ENCODE measurements at places on chromosomes 7 and 10.

DNA sequence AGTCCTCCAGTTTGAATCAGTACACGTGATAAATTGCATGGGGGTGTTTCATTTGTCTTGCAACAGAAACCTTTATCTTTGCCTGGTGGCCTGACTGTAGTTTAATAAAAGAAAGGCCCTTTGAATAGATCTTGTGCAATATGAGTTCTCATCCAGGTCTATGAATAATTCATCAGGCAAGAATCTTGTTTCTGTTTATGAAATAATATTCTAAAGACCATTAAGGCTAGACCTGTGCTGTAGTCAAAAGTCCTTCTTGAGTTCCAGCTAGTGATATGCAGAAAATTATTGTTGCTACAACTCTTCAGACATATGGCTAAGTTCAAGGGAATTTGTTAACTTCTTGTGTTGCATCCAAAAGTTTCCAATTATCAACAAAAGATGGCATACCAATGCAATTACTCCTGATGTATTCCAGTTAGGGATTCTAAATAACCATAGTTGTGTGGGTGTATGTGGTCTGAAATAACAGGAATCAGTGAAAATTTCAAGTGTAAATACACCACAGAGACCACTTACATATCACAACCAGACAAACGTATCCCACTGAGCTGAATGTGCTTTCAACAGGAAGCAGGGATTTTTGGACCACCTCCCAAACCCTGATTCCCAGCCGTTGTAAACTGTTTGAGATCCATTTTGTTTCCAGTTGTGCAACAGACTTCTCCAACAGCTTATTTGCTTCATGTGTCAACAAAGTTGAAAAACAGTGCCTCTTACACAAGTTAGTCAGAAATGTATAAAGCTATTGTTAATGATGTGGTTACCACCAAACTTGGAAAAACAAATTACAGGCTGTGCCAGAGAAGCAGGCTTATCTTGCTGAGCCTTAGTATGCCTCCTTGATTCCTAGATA, 54.7 kb upstream of the BICC1 start:
- DNase-seq = no peak

DNA sequence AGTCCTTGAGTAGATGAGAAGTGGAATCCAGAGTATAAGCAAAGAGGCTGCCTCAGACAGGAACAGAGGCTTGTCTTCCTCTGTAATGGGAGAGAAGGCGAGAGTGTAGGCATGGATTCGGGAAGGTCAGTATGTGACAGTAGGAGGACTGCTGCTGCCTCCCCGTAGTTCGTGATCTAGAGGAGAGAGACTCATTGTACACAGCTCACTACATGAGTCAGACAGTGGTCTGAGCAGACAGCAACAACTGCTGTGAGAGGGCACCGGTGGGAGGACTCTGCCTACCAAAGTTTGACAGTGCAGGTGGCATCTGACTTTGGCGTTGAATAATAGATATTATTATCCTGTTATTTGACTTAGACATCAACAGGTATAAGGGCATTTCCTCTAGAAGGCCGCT, 319.4 kb downstream of the NRG3 start:
- DNase-seq = no peak

GRCh38 chr7:4833691-4834600, 27.9 kb downstream of the PAPOLB start:
- no peak for DNase-seq

DNA sequence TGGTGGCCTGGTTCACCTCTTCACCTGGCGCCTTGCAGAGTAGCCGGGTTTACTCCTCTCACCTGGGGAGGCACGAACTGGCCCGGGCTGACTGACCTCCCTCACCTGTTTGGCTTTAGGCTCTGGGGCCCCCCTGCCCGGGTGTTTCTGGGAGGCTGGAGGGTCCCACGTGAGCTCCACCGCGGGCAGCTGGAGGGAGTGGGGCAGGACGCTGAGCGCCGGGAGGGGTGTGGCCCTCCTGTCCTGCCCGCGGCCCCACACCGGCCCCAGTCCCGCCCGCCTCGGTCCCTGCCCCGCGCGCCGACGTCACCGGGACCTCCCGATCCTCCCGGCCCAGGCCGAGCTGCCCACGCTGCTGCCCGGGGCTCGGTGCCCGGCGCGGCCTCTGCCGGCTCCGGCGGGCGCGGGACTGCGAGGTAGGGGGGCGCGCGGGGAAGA, at the start of gene AMZ1:
TSS of gene AMZ1 (plus strand) at position 322 of the 438 bp plus-strand sequence. CDS start 12,250 bp downstream, outside the sequence.
- DNase-seq = no peak

DNA sequence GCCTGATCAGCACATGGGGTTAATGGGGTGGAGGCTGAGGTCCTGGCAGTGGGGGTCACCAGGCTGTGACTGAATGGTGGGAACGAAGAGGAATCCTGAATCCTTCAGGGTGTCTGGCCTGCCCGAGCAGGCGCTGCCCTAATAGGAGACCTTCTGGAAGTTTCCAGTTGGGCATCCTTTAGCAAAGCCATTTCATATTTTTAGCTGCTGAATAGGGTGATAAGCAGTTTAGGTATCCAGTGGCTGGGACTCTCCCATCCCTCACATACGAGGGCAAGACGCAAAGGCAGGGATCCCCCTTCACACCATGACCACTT, 159.3 kb downstream of the SH3PXD2A start:
- no peak for DNase-seq

- DNase-seq = no peak
These were observed 490 bp downstream of the KIN start for GRCh38 chr10:7787150-7787856.

DNA sequence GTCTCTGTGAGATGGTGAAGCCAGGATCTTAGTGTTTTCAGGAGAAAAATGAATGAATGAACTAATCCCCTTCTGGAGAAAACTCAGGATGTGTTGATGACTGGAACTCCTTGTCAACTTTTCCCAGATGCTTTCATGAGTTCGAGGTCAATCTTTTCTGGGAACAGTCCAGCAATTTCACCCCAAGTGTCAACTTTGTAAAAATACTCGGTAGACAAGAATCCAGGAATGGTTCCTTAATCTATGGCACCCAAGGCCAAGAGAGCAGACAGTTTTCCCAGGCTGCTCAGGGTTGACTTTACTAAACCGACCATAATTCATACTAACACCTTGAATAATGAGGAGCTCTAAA, 31.1 kb upstream of the LYZL1 start:
- no peak for DNase-seq

DNA sequence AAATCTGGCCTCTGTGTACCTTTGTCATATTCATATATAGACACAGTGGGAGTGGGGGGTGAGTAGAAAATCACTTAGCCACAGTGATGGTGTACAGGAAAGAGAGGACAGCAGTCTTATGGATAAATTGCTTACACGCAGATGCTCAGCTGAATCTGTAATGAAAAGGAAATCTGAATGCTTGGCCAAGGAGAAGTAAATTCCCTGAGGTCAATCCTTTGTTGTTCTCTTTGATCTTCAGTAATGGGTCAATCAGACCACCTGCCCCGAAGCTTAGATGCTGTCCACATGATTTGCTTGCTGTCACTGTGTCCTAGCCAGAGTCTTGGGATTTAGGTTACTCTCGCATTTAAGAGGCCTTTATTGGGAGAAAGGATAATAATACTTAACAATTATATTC, 18.4 kb upstream of the EPHB6 start:
- DNase-seq = no peak

- DNase-seq = no peak
These were observed 21.9 kb upstream of the ZNF212 start for GRCh38 chr7:149217570-149217969.

DNA sequence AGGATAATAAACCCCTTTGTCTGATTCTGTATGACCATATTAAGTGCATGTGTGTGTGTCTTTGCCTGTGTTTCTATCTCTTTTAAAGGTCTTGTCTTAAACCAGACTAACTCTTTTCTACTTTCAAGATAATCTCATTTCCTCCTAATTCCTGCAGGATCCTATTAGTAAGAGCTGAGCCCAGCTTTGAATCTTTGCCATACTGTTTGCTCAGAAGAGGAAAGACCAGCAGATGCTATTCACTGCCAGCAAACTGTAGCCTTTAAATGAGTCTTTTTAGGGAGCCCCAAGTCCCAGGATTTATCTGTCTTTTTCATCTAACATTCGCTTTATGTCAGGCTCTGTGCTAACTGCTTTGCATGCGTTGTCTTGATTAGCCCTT, 2.9 kb downstream of the GPR158 start:
- no peak for DNase-seq

DNA sequence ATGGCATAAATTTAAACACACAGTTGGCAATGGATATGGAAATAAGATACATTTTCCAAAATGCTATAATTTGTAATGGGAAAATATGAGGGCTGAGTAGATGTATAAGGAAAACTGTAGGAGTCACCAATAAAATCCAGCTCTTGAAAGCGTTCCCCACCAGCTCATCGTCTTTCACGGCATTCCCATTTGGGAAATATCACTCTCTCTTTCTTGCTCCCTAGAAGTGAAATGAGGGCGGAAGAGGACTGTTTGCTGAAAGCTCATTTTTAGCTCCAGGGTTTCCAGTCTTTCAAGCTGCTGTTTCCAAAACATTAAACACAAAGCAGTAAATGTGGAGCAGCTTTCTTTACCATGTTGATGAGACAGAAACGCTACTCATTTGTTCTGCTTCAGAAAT, 104.6 kb upstream of the SFMBT2 start:
- no peak for DNase-seq

- DNase-seq = no peak
These were observed 11.0 kb downstream of the ZNF862 start for GRCh38 chr7:149849174-149849573.

- DNase-seq = no peak
These were observed 99.8 kb downstream of the ATE1 start for GRCh38 chr10:121828045-121828444.

GRCh38 chr7:64640504-64640903, 25.4 kb upstream of the ZNF107 start:
- no peak for DNase-seq

DNA sequence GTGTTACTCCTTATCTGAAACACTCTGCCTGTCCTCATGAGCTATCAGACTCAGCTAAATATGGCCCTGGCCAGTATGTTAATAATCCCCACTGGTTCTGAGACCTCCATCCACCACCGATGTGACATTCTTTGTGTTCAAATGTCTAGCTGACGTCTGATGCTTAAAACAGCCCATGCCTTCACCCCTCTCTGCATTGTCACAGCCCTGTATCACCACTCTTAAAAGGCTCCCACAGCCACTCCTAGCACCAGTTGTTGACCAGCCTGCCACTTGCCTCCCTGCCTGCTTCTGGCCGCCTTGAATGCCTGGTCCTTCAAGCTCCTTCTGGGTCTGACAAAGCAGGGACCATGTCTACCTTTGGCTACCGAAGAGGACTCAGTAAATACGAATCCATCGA, at the start of gene LMOD2:
TSS of gene LMOD2 (plus strand) at position 253 of the 400 bp plus-strand sequence. CDS start at position 351, 98 bp downstream.
- no peak for DNase-seq

- DNase-seq = peak; percentile 10
These were observed 175.1 kb downstream of the SEPTIN7 start for GRCh38 chr7:35975851-35976454.

DNA sequence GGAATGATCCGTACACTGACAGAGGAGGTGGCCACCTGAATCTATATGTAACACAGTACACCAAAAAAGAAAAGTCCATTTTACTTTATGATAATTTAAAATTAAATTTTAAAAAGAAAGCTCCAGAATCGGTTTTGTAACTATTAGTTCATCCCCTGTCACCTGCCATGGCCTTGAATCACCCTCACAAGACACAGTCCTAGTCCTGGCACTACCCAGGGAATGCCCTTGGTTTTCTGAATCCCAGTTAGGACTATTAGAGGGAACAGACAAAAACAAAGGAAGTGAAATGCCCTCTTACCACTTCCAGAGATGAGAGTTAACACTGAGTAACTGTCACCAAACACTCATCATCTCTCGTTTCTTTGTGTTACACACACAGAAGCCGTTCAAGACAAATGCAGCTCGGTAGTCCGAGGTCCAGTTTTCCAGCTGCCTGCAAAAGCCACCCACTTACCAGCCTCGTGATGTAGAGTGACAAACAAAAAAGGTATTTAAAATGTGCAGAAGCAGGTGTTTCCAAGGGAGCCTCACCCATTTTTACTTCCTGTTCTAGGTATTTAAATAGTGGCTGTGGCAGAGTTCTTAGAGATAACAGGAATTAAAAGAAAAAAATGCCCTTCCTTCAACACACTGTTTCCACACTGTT, 6.1 kb downstream of the PTPRN2 start:
- DNase-seq = no peak

DNA sequence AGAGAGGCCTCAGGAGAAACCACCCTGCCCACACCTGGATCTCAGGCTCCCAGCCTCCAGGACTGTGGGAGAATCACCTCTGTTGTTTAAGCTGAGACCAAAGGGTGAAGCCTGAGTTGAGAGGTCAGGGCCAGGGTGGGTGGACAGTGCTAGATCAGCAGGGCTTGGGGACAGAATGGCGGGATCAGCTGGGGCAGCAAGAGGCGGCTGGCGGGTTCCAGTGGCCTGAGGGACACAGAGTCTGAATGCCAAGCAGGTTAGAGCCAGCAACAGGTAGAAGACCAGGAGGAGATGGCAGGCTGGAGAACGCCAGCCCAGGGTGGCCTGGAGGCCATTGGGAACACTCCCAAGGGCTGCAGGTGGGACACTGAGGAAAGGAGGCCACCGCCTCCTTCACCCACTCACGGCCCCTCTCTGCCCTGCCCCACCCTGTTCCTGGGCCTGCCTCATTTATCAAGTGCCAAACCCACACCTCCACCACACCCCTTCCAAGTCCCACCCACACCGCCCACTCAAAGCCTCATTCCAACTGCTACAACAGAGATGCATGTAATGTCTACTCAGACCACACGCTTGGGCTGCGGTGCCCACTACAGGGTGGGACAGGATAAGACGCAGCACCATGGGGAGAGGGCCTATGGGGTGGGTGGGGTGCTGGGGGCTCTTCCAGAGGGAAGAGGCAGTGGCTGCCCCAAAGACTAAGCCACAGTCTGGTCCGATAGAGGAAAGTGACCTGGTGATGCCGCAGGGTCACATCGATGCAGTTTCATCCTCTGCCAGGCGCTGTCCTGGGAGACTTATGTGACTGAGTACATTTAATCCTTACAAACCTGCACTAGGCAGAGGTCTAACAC, 173.9 kb downstream of the TNS3 start:
- DNase-seq = no peak

DNA sequence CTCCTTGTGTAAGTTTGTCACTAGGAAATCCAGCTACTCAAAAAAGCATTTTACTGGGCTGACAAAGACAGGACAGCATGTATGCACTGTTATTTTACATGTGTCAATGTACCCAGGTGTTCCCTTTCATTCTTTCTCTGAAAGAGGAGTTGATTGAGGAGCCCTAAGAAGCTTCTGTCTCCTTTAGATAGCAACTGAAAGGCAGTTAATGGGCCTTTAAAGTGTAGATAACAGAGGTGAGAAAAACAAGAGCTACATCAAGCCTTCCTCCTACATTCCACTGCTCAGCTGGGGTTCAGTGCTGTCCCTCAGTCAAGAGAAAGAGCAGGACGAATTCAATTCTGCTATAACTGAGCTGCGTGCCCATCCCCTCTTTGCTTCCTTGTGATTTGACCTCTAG, 12.8 kb upstream of the WIPF3 start:
- DNase-seq = no peak

DNA sequence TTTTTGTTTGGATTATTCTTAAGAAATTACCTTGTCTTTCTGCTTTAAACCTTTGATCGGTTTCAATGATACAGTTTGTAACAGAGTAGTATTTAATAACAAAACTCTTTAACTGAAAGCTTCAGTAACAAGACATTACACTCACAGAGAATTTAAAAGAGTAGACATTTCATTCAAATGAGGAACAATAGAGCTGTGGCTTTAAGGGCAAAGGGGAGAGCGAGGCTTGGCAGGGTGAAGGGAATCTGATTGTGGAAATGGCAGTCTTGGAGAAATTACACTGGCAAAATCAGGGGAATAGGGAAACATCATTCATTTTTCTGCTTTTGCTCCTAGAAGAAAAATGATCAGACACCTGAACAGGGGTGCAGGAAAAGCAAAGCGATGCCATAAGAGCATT, 5.1 kb upstream of the HIPK2 start:
- DNase-seq = no peak

Measured in activated CD4-positive, CD25-positive, alpha-beta regulatory T cell (primary cell).